Colonic mucosa (tissue), 4 donors: ENCODE measurements at places on chromosomes 6 and 20. TPM values are rescaled to one million over a fixed set of nuclear protein-coding genes. Genes with fewer than 3 reads are reported as not detected.

GRCh38 chr6:37714836-37715420 is 17.2 kb upstream of the MDGA1 start:
- H3K36me3 ChIP-seq: no peaks in the 10 kb centered on the region
- no peaks in the 10 kb centered on the region for H3K27me3 ChIP-seq
- H3K27ac ChIP-seq: no peak overlapping the region

DNA sequence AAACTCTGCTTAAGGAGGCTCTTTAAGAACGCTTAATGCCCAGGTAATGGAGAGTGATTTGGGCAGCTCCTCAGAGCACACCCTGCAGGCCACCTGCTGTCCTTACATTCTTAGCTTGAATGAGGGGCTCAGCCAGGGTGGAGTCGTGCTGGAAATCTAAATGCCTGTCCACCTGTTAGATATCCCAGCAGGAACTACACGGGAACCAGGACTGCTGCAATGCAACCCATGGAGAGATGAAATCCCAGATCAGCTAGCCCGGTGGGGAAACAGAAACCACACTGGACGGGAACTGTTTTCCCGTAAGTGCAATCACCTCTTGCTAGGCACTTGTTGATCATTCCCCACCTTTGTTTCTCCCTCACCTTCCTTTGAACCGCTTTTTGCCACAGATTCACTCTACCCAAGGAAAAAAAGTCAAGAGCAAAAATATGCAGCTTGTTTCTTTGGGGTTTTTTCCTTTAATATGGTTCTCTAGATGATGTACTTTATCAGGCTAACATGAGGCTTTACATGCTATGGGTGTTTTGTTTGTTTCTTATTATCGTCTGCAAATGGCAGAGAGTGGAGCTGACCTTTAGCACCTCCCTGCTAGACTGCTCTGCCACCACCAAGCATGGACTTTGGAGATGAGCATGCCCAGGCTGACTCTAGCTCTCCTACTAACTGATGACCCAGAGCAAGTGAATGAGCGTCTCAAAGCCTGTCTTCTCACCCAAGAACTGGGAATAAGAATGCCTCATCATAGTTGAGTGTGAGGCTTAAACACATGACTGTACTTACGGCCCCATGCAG is 125.9 kb upstream of the TNFAIP3 start:
- no peak for DNase-seq
- no peaks in the 10 kb centered on the region for H3K27me3 ChIP-seq
- H3K4me3 ChIP-seq: no peak overlapping the region
- no peaks in the 10 kb centered on the region for H3K4me1 ChIP-seq
- H3K36me3 ChIP-seq: no peaks in the 10 kb centered on the region
- H3K27ac ChIP-seq: no peak overlapping the region

CDH26 gene
- total RNA-seq: 0.27 TPM

GRCh38 chr6:151677404-151677803 is 130.1 kb upstream of the ESR1 start:
- no peaks in the 10 kb centered on the region for H3K27me3 ChIP-seq
- no peaks in the 10 kb centered on the region for H3K4me1 ChIP-seq
- H3K36me3 ChIP-seq: no peaks in the 10 kb centered on the region
- H3K4me3 ChIP-seq: no peak overlapping the region

- H3K27me3 ChIP-seq: no peaks in the 10 kb centered on the region
- DNase-seq: no peak
- H3K4me3 ChIP-seq: no peak overlapping the region
- H3K4me1 ChIP-seq: no peaks in the 10 kb centered on the region
Measured at GRCh38 chr20:9632265-9632664, 117.9 kb downstream of the LAMP5 start.

HCK gene
- 3.7 TPM for total RNA-seq

HLA-DOA gene
- 4.3 TPM for total RNA-seq

DNA sequence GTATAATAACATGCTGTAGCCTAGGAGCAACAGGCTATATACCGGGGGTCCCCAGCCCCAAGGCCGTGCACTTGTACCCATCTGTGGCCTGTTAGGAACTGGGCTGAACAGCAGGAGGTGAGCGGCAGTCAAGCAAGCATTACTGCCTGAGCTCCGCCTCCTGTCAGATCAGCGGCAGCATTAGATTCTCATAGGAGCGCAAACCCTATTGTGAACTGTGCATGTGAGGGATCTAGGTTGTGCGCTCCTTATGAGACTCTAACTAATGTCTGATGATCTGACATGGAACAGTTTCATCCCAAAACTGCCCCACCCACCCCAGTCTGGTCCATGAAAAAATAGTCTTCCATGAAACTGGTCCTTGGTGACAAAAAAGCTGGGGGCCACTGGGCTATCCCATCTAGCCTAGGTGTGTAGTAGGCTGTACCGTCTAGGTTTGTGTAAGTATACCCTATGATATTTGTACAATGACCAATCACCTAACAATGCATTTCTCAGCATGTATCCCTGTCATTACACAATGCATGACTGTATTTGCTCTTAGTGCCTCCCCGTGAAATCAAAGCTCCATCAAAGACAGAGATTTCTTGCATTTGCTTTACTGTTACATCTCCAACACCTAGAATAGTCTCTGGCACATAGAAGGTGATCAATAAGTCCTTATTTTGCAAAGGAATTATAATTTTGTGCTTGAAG is 30.8 kb downstream of the NHSL1 start:
- H3K4me1 ChIP-seq: no peaks in the 10 kb centered on the region
- no peaks in the 10 kb centered on the region for H3K27me3 ChIP-seq
- no peaks in the 10 kb centered on the region for H3K36me3 ChIP-seq
- no peak for DNase-seq
- no peak overlapping the region for H3K4me3 ChIP-seq
- no peak overlapping the region for H3K27ac ChIP-seq

DNA sequence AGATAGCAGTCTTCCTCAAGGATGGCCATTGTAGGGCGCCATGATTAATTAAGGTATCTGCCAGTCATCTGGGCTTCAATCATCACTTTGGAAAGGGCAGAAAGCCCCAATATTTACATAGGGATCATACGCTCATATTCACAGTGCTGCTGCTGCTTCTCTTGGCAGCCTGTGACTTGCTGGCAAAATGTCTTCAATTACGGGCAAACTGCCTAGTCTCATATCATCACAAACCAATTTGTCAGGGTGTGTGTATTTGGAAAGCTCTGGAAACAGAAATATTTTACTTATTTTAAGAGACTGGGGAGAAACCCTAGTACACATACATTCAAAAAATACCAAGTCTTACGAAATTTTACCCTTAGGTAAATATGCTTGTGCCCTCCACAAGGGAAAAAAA is 77.6 kb downstream of the SAMD5 start:
- no peaks in the 10 kb centered on the region for H3K36me3 ChIP-seq
- no peaks in the 10 kb centered on the region for H3K4me1 ChIP-seq
- no peak overlapping the region for H3K4me3 ChIP-seq
- peak; percentile 32 for DNase-seq

GRCh38 chr6:143038833-143039232 is 21.9 kb upstream of the AIG1 start:
- no peak overlapping the region for H3K27ac ChIP-seq
- no peak for DNase-seq
- H3K36me3 ChIP-seq: no peaks in the 10 kb centered on the region

DNA sequence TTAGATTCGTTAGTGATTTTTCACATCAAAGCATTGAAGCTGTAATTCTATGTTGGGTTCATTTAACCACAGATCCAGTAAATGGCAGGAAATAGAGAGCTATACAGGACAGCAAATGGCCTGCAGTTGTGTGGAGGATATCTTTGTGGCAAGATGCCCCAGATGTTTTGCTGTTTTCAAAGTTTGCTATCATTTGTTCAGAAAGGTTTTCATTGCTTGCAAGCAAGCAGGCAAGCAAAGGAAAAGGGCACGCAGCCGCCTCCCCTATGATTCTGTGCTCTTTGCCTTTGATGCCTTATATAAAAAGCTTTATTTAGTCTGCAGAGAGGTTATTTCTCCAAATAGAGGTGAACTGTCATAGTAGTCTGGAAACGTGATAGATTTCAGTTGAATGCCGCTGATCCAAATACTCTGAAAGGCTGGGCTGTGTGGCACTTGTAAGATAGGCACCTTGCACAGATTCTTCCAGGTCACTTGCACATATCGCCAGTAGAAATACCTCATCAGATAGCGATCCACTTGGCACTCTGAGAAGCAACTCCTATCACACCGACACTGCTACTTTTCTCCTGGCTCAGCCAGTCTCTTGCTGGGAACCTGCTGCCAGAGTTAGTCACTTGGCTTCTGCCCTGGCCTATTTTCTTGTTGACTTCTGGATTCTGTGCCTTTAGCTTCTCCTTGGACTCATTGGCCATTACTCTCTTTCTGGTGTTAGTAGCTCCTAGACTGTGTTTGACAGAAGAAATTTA is 66.4 kb downstream of the UTRN start:
- no peak overlapping the region for H3K4me3 ChIP-seq
- H3K36me3 ChIP-seq: no peaks in the 10 kb centered on the region
- peak overlapping the region; percentile 33 for H3K27ac ChIP-seq
- no peak for DNase-seq

- H3K4me3 ChIP-seq: no peak overlapping the region
- H3K4me1 ChIP-seq: no peaks in the 10 kb centered on the region
- no peak for DNase-seq
Measured at GRCh38 chr6:38183856-38184584, 364.5 kb downstream of the ZFAND3 start.

HINT3 gene
- 38.5 TPM for total RNA-seq

DNA sequence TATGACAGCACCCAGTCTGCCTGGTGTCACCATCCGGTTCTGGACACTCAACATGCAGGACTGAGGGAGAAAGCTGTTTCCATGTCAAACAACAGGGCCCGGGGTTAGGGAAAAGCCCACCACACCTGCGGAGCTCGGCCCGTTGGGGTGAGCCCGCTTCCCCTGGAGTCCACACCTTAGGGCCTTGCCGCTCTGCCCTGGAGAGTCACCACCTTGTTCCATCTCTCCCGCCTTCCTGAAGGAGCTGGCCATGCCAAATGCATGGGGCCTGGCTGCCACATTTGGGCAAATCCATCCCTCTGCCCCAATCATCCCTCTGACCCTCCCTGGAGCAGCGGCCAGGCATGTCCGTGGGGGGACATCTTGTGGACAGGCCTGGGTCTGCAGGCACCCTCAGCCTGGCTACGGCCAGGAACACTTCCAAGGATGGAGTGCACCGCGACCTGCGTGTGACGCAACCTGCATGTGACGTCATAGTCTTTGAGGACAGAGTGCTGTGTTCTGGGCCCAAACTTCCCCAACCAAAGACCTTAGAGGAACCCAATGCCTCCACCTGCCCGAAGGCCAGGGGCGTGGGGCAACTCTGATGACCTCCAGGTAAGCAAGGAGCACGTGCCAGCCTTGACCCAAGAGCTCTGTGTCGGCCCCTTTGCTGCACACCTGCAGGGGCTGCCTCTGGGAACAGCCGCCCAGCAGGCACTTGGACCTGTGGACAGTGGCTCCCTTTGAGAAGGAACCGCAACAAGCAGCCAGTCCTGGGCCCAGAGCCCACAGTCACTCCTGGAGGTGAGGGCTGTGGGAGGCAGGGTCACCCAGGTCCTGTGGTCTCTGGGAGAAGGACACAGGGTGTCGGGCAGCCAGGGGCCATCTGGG is 1.7 kb downstream of the CABLES2 start:
- peaks cover 19% of the 10 kb centered on the region for H3K4me1 ChIP-seq
- H3K27ac ChIP-seq: no peak overlapping the region
- H3K36me3 ChIP-seq: no peaks in the 10 kb centered on the region

DNA sequence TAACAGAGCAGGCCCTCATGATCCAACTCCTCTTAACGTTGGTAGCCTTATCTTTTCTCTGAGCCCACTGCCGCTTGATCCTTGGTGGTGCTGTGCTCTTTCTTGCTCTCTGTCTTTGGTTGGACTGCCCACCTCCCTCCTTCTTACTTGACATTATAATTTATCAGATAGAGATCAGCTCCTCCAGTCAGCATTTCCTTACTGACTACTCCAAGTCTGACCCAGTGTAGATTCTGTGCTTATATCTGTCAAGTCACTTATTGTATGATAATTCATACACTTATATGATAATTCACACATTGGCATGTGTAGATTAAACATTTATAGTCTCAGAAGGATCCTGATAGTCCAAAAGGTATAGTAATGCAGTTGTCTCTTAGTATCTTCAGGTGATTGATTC is 18.1 kb downstream of the PTPRA start:
- no peaks in the 10 kb centered on the region for H3K4me1 ChIP-seq
- no peaks in the 10 kb centered on the region for H3K36me3 ChIP-seq
- no peak overlapping the region for H3K4me3 ChIP-seq
- no peak for DNase-seq

- H3K4me3 ChIP-seq: no peak overlapping the region
- no peaks in the 10 kb centered on the region for H3K27me3 ChIP-seq
- H3K4me1 ChIP-seq: no peaks in the 10 kb centered on the region
- no peak overlapping the region for H3K27ac ChIP-seq
- no peak for DNase-seq
Measured at GRCh38 chr6:137646484-137646883, 152.3 kb upstream of the OLIG3 start.

DNA sequence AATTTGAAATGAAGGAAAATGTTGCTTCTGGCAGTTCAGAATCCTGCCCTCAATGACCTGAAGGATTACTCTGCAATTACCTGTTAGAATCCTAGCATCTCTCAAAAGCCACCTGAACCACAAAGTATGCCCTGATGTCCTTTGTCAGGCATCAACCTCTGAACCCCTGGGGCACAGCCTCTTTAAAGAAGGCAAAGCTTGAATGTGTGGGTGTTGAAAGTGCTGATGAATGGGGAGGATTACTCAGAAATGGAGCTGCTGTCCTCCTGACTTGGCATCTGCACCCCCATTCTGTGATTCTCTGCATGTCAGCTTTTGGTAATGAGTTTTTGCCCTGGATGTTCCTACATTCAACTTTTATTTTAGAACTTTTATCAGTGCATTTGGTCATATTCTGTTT is 179.2 kb downstream of the PKHD1 start:
- no peak for DNase-seq
- H3K27me3 ChIP-seq: no peaks in the 10 kb centered on the region
- no peaks in the 10 kb centered on the region for H3K4me1 ChIP-seq

DNA sequence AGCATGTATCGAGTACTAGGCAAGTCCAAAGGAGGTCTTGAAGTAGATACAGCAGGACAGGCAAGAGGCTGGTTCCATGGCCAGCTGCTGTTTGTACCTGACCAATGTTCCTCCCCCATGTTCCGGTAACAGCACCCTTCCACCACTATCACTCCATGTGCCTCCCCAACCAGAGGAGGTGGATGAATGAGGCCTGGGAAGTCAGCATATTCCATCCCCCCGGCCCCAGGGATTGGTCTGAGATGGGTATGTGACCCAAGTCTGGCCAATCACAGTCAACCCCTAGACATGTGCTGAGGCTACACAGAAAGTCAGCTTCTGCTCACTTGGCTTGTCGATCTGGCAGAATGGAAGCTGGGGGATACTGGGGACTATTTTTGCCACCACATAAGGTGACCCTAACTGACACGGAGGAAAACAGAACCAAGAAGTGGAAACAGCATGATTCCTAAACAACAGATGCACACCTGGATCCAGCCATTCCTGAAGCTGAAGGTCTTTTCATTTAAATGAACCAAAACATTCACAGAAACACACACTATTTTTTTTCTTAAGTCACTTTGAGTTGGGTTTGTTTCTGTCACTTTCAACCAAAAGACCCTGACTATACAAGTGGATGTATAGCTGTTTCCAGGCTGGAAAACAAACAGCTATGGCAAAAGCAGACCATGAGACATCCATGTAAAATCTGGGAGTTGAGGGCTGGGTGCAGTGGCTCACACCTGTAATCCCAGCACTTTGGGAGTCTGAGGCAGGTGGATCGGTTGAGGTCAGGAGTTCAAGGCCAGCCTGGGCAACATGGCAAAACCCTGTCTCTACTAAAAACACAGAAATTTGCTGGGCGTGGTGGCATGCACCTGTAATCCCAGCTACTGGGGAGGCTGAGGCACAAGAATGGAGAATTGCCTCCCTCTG is 70.4 kb upstream of the PTPN1 start:
- no peaks in the 10 kb centered on the region for H3K27me3 ChIP-seq
- no peak overlapping the region for H3K27ac ChIP-seq
- no peaks in the 10 kb centered on the region for H3K4me1 ChIP-seq
- no peak for DNase-seq
- no peaks in the 10 kb centered on the region for H3K36me3 ChIP-seq
